Stimulated activated CD4-positive, alpha-beta T cell treated with anti-CD3 and anti-CD28 coated beads, Interleukin-12 subunit alpha, Interleukin-12 subunit beta, amount 100 ng/mL, for 24 hours (primary cell): ENCODE measurements at places on chromosomes 7 and 10.

- DNase-seq: no peak
These were observed 16.4 kb upstream of the BPGM start for GRCh38 chr7:134630237-134630636.

DNA sequence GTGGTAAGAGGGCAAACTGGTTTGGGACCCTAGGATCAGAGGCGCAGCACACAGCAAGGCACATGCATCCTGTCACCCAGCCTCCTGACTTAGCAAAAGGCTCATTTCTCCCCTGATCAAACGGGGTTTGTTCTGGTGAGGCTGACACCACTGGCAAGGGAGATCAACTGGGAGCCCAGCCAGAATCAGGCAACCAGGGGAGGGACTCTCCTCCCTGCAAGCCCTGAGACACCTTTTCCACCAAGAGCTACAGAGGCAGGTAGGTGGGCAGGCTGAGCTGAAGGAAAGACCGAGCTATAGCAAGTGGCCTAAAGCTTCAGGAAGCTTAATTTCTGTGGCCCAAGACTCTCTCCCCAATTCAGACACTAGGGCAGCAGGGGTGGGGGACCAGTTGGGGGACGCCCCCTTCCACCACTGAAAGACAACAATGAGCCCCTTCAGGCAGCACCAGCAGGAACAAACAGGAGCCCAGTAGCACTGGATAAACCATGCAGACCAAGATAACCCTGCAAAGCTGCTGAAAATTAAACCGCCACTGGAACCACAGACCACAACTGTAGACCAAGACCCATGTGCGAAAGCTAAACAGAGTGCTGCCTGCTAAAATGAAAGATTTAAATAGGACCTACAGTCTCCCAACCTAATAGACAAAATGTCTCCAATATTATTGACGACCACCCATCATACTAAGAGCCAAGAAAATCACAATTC is 27.1 kb upstream of the SAR1A start:
- DNase-seq: no peak

GRCh38 chr10:64219271-64220025 is 698.2 kb downstream of the REEP3 start:
- no peak for DNase-seq

DNA sequence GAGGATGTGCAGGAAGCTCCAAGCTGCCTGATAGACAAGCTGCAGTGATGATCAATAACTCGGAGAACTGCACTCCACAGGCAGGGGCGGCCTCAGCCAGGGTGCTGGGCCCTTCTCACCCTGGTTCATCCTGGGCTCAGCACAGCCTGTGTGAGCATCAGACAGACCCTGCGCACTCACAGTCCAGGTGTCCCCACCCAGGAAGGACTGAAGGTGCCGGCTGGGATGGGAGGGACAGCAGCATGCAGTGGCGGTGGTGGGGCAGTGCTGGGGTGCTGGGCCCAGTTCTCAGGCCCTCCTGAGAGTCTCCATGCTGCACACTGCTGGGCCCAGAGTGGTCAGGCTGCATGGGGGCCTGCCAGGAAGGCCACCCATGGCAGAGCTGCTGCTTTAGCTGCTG is 74.1 kb downstream of the ITIH5 start:
- DNase-seq: no peak

- DNase-seq: no peak
These were observed 4.3 kb downstream of the PDCD4 start for GRCh38 chr10:110876000-110876399.

GRCh38 chr10:97534746-97535367 is 36.1 kb downstream of the UBTD1 start:
- DNase-seq: peak; percentile 14

DNA sequence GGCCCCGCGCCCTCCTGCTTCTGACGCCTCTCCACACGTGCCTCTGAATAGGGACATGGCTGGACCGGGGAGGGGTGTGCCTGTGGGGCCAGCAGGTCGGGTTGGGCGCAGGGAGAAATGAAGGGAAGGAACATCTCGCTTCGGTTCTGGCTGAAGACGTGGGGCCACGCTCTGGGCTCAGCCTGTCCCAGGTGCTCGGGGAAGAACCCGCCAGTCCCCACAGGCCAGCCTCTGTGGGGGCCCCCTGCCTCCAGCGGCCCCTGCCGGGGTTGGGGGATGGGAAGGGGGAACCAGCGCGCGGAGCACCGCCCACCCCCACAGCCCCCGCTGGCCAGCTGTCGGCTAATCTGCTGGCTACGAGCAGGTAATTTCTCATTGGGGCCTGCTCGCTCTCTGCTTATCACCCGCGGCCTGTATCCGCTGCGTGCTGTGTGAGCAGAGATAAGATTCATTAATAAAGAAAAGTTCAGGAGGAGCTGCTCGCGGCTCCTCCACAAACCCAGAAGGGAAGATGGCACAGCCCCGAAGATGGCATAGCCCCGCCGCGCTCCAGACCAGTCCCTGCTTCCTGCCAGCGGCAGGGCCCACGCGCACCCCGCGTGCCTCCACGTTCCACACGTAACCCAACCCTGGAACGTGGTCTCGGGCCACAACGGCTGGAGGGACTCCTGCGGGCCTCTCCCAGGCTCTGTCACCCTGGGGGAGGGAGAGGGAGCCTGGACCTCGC is 186.2 kb downstream of the ELFN1 start:
- DNase-seq: no peak

GRCh38 chr7:31646942-31647341 is 40.1 kb upstream of the PPP1R17 start:
- no peak for DNase-seq

- no peak for DNase-seq
These were observed 997 bp downstream of the WDR37 start for GRCh38 chr10:1057106-1057657.

GRCh38 chr10:13528123-13528874 is 515 bp downstream of the BEND7 start:
- DNase-seq: no peak

GRCh38 chr10:123484722-123485121 is 181.4 kb upstream of the GPR26 start:
- no peak for DNase-seq

GRCh38 chr10:124656541-124656940 is 87.6 kb downstream of the FAM53B start:
- no peak for DNase-seq

GRCh38 chr7:142598297-142598696 is 151.0 kb upstream of the PRSS1 start:
- no peak for DNase-seq

GRCh38 chr10:97584060-97584797 is at the start of gene HOGA1:
Gene HOGA1, plus strand, starts transcription at chr10:97584389. Its CDS starts 315 bp downstream, at chr10:97584704.
- no peak for DNase-seq

DNA sequence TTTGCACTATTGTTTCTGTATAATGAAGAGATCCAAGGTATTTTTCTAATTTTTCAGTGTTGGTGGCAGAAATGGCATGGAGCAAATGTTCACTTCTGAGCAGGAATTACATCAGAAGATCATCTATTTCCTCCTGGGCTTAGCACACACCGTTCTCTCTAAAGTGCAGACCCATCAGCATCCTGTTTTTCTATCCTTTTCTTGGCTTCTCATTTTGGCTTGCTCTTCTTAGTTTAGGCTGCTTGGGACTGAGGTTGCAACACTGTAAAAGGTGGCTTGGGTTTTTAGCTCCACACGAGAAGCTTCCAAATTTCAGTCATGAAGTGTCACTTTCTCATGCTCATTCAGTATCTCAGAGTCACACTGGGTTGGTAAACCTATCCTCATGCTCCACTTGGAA is 79.9 kb upstream of the SMIM30 start:
- DNase-seq: no peak

GRCh38 chr10:101066146-101066895 is 4.5 kb downstream of the KAZALD1 start:
- DNase-seq: no peak

DNA sequence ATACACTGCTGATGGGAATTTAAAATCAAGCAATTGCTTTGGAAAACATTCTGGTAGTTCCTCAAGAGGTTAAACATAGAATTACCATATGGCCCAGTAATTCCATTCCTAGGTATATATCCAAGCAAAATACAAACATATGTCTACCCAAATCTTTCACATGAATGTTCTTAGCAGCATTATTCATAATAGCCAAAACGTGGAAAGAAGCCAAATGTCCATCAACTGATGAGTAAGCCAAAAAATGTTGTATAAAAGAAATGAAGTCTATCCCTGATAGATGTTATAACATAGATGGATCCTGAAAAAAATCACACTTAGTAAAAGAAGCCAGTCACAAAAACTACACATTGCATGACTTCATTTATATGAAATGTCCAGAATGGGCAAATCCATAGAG is 893.0 kb downstream of the SORCS3 start:
- no peak for DNase-seq

DNA sequence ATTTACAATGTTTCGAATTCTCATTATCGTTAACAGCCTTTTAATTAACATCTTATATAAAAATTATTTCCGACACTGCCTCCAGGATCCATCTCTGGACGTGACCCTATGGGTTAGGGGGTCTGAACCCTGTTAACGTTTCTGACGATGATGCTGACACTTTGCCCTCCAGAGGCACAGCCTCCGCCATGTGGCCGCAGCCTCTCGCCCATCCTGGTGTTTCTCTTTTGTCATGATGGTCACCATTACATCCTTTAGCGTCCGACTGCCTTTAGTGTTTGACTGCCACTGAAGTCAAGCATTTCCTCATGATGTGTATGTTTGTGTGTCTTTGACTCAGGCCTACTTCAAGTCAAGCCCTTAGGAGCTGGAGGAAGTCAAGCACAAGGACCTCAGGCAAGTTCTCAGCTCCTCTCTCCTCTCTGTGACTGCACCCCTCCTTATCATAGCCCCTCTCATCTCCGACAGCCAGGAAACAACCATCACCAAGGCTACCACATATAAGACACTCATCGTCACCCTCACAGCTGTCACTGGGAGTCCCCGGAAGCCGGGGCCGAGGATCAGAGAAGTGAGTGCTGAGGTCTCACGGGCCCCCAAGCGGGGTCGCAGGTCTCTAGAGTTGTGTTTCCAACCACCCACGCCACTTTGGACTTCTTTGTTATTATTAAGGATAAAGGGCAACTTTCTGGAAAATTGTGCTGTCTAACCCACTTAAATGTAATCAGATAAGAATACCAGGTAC is 96.1 kb upstream of the PPP2R2D start:
- no peak for DNase-seq

GRCh38 chr10:119667562-119668328 is 16.6 kb downstream of the BAG3 start:
- no peak for DNase-seq

DNA sequence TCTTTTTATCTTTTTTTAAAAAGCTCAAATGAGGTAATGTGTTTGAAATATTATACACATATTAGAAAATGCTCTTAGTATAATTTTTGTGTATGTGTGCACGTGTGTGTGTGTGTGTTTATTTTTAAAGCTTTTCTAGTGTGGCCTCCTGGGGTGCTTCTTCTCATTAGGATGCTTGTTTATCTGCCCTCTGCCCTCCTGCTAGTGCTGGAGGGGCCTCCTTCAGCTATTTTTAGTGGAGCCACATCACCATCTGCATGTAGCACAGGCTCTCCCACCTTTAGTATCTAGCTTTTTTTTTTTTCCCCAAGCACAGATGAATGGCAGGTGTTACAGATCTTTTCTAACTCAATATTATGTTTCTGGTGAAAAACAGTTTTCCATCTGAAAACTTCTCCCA is 155.7 kb upstream of the TMEM229A start:
- DNase-seq: no peak

- DNase-seq: no peak
These were observed 254.7 kb upstream of the NFE2L3 start for GRCh38 chr7:25897261-25897782.

GRCh38 chr10:124470544-124471434 is 9.2 kb downstream of the LHPP start:
- DNase-seq: no peak

- no peak for DNase-seq
These were observed 1.9 kb downstream of the VWDE start for GRCh38 chr7:12401538-12402364.

GRCh38 chr7:117769085-117769484 is 104.2 kb downstream of the CTTNBP2 start:
- no peak for DNase-seq

DNA sequence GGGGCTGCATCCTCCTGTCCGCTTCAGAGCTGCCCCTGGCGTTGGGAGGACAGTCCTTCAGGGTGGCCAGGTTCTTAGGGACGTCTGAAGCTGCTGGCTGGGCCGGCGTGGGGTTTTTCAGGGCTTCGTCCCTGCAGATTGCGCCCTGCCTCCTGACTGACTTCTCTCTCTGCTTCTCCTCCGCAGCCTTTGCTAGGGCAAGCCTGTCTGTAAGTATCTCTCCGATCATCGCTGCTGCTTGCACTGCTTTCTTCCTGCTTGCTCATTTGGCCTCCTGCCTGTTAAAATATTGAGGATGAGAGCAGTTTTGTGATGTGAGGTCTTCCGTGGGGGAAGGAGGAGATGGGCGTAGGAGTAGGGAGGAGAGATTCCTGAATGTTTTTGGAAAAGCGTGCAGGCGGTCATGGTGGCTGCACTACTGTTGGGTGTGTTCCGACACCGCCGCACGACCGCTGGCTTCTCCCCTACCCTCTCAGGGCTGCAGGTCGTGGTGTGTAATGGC is 25.3 kb downstream of the PFKFB3 start:
- DNase-seq: no peak

- no peak for DNase-seq
These were observed 10.3 kb upstream of the H2AZ2 start for GRCh38 chr7:44858161-44858560.

- DNase-seq: no peak
These were observed 80.0 kb downstream of the ARID5B start for GRCh38 chr10:61981460-61981859.

GRCh38 chr10:44674536-44675386 is 236.4 kb upstream of the TMEM72 start:
- DNase-seq: no peak

GRCh38 chr7:108137040-108137439 is 6.9 kb upstream of the LAMB4 start:
- DNase-seq: no peak

- DNase-seq: no peak
These were observed 42.8 kb downstream of the RBM20 start for GRCh38 chr10:110686949-110687348.

- DNase-seq: no peak
These were observed 53.8 kb downstream of the COL13A1 start for GRCh38 chr10:69855346-69856111.

DNA sequence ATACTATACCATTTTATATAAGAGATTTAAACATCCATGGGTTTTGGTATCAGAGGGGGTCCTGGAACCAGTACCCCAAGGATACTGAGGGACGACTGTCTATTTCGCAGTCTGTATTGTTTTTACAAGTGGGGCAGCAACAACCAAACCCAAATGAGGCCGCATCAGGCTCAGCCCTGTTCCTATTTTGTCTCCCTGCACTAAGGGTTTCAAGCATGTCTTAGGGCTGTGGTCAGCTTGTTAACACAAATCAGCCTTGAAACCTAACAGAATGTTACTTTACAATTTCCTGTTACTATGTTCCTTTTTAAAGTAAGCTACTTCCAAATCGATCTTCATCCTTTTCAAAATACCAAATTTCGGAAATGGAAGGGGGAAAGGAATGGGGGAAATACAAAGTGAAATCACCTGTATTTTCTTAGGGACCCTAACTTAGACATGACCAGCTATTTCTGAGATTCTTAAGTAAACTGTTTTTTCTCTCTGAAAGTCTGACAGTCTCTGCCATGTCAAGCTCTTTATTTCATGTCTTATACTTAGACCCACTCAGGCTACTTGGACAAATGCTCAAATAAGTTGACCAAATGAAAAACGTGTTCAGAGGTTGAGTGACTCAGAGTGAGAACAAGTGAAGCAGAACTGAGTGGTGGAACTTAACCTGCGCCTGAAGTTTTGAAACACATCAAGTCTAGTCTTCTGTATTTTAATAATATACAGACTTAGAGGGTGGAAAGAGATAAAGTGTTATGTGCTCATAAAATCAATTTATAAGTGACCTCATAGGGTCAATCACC is 75.8 kb downstream of the C1GALT1 start:
- DNase-seq: no peak

- no peak for DNase-seq
These were observed 31.2 kb upstream of the ZNF438 start for GRCh38 chr10:31062856-31063255.
